ENCODE measurements at places on chromosomes 7 and 10. TPM values are rescaled to one million over a fixed set of nuclear protein-coding genes. Genes with fewer than 3 reads are reported as not detected.

- no peak overlapping the region for H3K27ac ChIP-seq
- H3K4me3 ChIP-seq, result no peak overlapping the region
- H3K27me3 ChIP-seq, result no peaks in the 10 kb centered on the region
Measured at GRCh38 chr7:157177983-157178381, 39.3 kb downstream of the UBE3C start.

DNA sequence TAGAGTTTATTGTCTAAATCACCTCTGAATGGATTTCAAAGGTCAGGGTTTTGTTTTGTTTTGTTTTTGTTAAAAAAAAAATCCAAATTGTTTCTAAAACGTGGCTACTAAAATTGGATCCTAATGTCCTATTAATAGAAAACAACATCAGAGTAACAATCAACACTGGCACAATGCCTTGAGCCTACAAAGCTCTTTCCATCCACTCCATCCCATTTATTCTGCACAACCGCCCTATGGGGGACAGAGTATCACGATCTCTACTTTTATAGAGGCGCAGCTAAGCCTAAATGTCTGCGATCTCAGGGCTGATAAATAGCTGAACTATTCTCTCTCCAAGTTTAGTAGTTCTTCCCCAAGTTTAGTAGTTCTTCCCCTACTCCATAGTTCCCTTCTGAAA lies 78.8 kb downstream of the FGFR2 start:
- H3K4me1 ChIP-seq, result peaks cover 8% of the 10 kb centered on the region
- no peaks in the 10 kb centered on the region for H3K27me3 ChIP-seq
- H3K36me3 ChIP-seq, result peaks cover 4% of the 10 kb centered on the region
- no peak overlapping the region for H3K27ac ChIP-seq

- H3K4me1 ChIP-seq, result no peaks in the 10 kb centered on the region
- H3K4me3 ChIP-seq, result no peak overlapping the region
- no peaks in the 10 kb centered on the region for H3K27me3 ChIP-seq
Measured at GRCh38 chr7:11642276-11642675, 189.7 kb downstream of the THSD7A start.

DNA sequence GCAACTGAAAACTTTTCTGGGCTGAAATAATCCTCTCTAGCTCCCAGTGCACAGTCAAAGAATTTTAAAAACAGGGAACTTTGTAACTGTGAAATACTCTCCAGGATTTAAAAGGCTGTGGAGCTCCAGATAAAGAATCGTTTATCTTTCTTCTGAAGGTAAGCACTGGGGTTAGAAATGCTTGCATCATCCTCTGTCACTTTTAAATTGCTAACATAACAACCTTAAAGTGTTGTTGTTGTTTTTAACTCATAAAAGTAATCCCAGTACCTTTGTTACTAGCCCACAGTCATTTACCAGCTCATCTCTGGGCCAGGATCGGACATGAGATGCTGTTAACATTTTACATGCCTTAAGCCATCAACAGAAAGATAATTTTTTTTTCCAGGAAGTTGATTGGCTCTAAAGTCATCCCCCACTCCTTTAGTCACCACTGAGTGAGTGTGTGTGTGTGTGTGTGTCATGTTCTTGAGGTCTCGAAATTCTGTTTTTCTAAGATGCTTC lies at the start of gene SLC39A12:
Gene SLC39A12 (plus strand): TSS at position 51 of the 504 bp plus-strand sequence. CDS start 1,359 bp downstream, outside the sequence.
- H3K36me3 ChIP-seq, result no peaks in the 10 kb centered on the region
- H3K4me3 ChIP-seq, result no peak within 1 kb of the TSS
- H3K4me1 ChIP-seq, result peaks cover 20% of the 10 kb centered on the region
- DNase-seq, result no peak
- no peaks in the 10 kb centered on the region for H3K27me3 ChIP-seq
- no peak within 1 kb of the TSS for H3K27ac ChIP-seq

GRCh38 chr10:119282446-119282845 lies 75.1 kb downstream of the GRK5 start:
- H3K27me3 ChIP-seq, result no peaks in the 10 kb centered on the region
- H3K27ac ChIP-seq, result no peak overlapping the region
- H3K4me1 ChIP-seq, result peaks cover 12% of the 10 kb centered on the region
- no peak overlapping the region for H3K4me3 ChIP-seq
- DNase-seq, result no peak

DNA sequence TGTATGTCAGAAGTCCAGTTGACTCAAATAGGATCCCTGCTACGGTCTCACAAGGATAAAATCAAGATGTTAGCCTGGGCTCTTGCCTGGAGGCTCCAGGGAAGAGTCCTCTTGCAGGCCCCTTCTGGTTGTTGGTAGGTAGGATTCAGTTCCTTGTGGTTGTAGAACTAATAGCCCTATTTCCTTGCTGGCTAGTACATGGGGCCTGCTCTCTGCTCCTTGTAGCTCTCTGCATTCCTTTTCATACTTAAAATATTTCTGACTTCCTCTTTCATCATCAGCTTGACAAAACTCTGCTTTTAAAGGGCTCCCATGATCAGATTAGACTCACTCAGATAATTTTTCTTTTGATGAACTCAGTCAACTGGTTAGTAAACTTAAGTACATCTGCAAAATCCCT lies 756.7 kb downstream of the GATA3 start:
- H3K4me1 ChIP-seq, result no peaks in the 10 kb centered on the region
- H3K4me3 ChIP-seq, result no peak overlapping the region
- no peaks in the 10 kb centered on the region for H3K36me3 ChIP-seq
- no peak overlapping the region for H3K27ac ChIP-seq

- no peaks in the 10 kb centered on the region for H3K27me3 ChIP-seq
- H3K36me3 ChIP-seq, result no peaks in the 10 kb centered on the region
- DNase-seq, result no peak
Measured at GRCh38 chr7:18126281-18126680, 98.6 kb upstream of the PRPS1L1 start.

DNA sequence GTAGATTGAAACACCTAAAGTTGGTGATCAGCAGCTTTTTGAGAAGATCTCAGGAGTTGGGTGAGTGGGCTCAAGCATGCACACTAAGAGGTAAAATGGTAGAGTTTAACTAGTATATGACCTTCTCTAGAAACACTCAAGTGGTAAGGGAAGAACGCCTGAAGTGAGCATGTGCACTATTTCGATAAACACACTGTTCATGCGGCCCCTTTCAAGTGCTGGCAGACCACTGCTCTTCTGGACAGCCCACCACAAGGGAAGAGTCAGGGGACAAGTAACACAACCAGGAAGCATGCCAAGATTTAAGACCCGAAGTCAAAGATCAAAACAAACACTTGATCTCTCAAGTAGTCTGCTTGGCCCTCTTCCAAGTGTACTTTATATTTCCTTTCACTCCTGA lies 519.5 kb upstream of the ZWINT start:
- no peaks in the 10 kb centered on the region for H3K36me3 ChIP-seq
- no peak overlapping the region for H3K4me3 ChIP-seq
- no peak for DNase-seq
- no peaks in the 10 kb centered on the region for H3K27me3 ChIP-seq

- H3K4me3 ChIP-seq, result no peak overlapping the region
- H3K4me1 ChIP-seq, result no peaks in the 10 kb centered on the region
- no peaks in the 10 kb centered on the region for H3K36me3 ChIP-seq
- H3K27me3 ChIP-seq, result no peaks in the 10 kb centered on the region
- DNase-seq, result no peak
Measured at GRCh38 chr10:27578316-27578715, 74.2 kb downstream of the RAB18 start.

GRCh38 chr7:117212969-117213877 lies 109.6 kb downstream of the WNT2 start:
- H3K27ac ChIP-seq, result no peak overlapping the region
- H3K36me3 ChIP-seq, result no peaks in the 10 kb centered on the region
- peak; percentile 78 for DNase-seq
- H3K4me1 ChIP-seq, result no peaks in the 10 kb centered on the region
- H3K27me3 ChIP-seq, result no peaks in the 10 kb centered on the region

- DNase-seq, result no peak
- no peak overlapping the region for H3K27ac ChIP-seq
- H3K27me3 ChIP-seq, result peaks cover 28% of the 10 kb centered on the region
Measured at GRCh38 chr10:43235070-43235900, 31.6 kb downstream of the RASGEF1A start.

GRCh38 chr7:135181261-135181928 lies 10.9 kb upstream of the CYREN start:
- H3K4me3 ChIP-seq, result no peak overlapping the region
- DNase-seq, result no peak
- no peaks in the 10 kb centered on the region for H3K27me3 ChIP-seq
- H3K4me1 ChIP-seq, result peaks cover 11% of the 10 kb centered on the region
- no peak overlapping the region for H3K27ac ChIP-seq

Gene FBXL13
- total RNA-seq, result 8.2 TPM

Gene PAX4
- not detected for total RNA-seq

Gene ERVW-1
- not detected for total RNA-seq

Gene AGK
- total RNA-seq, result 42.6 TPM
